ENCODE measurements at places on chromosomes 7 and 10.

- DNase-seq, result no peak
Observed at GRCh38 chr7:133795068-133795665, 332.0 kb upstream of the LRGUK start.

GRCh38 chr10:59036311-59037017 lies 140.0 kb upstream of the PHYHIPL start:
- no peak for DNase-seq

GRCh38 chr10:22253580-22253882 lies 35.7 kb upstream of the EBLN1 start:
- no peak for DNase-seq

- DNase-seq, result no peak
Observed at GRCh38 chr10:12922117-12922900, 79.2 kb downstream of the CCDC3 start.

GRCh38 chr7:114687238-114687637 lies 234.7 kb upstream of the MDFIC start:
- no peak for DNase-seq

Data from progenitor cell of endocrine pancreas (in vitro differentiated cells).